ENCODE measurements at places on chromosomes 5 and 9. TPM values are rescaled to one million over a fixed set of nuclear protein-coding genes. Genes with fewer than 3 reads are reported as not detected.
A peak's percentile ranks its signal among the peaks of the same experiment; 100 is the strongest.

RNF183 gene
- total RNA-seq: not detected

NTNG2 gene
- 5.4 TPM for total RNA-seq

RASEF gene
- not detected for total RNA-seq

ALG2 gene
- total RNA-seq: 30.5 TPM

SMIM33 gene
- total RNA-seq: 1.2 TPM

FGD3 gene
- 156 TPM for total RNA-seq

ASTN2 gene
- 3.2 TPM for total RNA-seq

DNA sequence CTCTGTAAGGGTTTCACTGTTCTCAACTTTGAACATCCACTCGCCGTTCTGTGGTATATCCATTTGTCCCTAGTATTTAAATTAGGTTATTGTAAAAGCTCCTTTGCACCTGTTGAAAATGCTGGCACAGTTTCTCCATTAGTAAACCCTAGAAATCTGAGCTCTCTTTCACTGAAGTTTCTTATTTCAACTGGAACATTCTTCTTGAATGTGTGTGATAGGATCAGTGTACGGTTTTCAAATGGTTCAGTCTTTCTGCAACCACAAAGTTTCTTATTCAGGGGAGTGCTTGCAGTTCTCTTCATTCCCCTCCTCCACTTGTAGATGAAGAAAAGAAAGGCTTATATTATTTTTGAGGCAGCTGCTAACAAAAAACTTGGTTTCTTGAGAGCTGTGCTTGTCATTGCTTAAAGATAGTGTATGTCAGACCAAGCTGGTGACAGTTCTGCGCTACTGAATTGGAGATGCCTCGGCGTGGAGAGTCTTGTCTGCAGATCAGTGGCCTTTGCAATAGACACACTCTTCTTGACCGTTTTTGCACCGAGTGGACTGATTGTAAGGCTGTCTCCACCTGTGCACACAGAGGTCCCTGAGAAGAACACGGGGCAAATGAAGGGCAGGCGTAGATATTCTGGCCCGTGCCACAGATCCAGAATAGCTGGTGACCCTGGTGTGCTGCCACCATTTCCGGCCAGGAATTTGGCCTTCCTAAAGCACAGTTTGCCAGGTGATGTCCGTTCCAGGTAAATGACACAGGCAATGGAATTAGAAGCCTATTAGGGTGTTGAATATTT lies 102.2 kb downstream of the TRIO start:
- no peak for DNase-seq

DNA sequence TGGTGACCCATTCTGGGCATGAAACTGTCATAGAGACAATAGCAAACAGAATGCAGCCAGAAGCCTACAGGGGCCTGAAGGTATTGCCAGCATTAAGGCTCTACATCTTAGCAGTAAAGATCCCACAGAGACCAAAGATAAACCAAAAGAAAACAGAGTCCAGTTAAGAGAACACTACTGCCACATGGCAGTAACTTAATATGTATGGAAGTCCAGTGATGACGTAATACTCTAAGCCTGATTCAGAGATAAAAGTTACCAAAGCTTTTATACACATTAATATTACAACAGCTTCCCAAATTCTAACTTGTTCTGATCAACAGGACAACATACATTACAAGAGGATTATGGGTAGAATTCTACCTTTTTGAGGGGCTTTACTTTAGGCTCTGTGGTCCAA lies 371.5 kb downstream of the PRELID2 start:
- no peak for DNase-seq

GRCh38 chr5:56095579-56096102 lies 100.9 kb upstream of the IL6ST start:
- DNase-seq: no peak

DNA sequence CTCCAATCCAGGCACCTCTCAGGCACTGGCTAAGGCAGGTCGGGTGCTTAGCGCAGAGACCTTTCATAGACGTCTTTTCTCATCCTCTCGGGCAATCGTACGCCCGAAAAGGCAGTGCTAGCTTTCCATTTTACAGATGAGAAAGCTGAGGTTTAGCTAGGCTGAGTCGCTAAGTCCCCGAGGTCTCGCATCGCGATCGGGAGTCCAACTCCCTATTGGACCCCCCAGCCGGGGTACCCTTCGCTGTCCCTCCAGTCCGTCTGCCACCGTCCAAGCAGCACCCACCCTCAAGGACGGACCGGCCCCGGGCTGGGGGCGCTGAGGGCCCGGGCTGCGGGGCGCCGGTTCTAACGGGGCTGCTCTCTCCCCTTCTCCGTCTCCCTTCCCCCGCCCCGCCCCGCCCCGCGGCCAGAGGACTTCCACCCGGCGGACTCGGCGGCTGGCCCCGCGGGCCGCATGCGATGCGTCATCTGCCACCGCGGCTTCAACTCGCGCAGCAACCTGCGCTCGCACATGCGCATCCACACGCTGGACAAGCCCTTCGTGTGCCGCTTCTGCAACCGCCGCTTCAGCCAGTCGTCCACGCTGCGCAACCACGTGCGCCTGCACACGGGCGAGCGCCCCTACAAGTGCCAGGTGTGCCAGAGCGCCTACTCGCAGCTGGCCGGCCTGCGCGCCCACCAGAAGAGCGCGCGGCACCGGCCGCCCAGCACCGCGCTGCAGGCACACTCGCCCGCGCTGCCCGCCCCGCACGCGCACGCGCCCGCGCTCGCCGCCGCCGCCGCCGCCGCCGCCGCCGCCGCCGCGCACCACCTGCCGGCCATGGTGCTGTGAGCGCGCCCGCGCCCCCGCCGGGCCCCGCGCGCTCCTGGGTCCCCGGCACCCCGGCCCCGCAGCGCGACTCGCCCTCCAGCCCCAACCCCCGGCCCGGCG lies 12.5 kb upstream of the EXOSC2 start:
- peak; percentile 34 for DNase-seq

- no peak for DNase-seq
These were observed 68.9 kb downstream of the PRDM6 start for GRCh38 chr5:123157791-123158581.

DNA sequence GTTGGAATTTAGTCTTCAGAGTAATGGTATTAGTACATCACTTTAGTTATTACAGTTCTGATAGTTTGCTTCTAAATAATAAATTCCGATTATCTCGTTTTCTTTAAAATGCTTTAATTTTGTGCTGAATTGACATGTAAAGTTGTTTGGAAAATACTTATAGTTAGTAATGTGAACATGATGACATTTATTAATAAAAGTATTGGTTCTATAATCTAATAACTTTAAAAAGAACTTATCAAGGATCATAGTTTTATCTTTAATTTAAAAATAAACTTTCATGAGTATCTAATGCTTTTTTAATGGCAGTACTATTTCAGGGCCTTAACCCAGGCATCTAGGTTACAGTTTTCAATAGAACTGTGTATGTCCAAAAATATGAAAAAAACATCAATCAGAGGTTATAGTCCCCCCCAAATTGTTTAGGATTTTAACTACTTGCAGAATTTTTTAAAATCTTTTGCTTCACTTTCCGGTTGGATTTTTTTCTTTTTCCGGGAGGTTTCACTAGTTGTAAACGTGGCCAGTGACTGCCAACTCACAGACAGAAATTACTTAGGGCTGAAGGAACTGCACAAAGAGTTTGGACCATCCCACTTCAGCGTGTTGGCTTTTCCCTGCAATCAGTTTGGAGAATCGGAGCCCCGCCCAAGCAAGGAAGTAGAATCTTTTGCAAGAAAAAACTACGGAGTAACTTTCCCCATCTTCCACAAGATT lies 680 bp downstream of the GPX8 start:
- no peak for DNase-seq

GRCh38 chr5:142014911-142015584 lies 2.2 kb upstream of the GNPDA1 start:
- peak; percentile 76 for DNase-seq

GRCh38 chr9:96343515-96344360 lies 39.8 kb downstream of the SLC35D2 start:
- DNase-seq: no peak

DNA sequence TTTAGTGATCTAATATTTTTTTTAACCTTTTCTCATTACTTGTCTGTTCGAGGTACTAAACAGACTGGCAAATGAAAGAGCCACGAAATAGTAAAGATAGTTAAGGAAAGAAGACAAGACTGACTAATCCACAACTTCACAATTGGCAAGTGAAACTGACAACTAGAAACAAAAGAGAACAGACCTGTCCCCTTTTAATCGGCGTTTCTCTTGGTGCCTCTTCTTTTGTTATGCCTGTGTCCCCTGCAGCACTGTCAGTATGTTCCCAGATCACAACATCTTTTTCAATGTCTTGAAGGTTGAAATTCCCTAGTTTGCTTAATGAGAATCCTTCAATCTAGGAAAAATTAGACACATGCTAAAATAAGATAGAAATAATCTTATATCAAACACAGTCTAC lies 26.1 kb downstream of the TUT7 start:
- DNase-seq: no peak

DNA sequence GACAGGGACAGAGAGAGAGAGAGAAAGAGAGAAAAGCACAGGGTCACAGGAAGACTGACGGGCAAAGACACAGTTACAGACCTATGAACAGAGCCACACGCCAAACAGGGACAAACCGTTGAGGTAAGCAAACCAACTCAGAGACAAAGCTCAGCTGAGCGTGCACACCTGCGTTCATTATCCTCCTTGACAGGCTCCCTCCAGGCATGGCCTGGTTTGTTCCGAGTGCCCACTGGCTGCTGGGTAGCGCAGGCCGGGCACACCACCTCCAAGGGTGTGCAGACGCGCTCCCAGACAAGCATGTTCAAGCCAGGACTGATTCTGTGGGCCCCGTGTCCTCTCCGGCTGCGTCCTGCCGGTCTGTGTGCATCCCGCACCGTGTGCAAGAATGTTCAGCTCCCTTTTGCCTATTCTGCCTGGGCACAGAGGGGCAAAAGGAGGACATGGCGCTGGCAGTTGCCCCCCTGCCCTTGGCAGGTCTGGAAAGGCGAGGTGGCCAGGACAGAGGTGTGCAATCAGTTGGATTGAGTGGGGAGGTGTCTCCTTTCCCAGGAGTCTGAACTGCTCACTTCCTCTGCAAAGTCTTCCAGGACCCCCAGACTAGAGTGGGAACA lies 467 bp upstream of the SMIM32 start:
- no peak for DNase-seq

- no peak for DNase-seq
These were observed 84.3 kb downstream of the MED27 start for GRCh38 chr9:131995382-131995781.

GRCh38 chr5:126445502-126446174 lies 22.4 kb downstream of the GRAMD2B start:
- no peak for DNase-seq

DNA sequence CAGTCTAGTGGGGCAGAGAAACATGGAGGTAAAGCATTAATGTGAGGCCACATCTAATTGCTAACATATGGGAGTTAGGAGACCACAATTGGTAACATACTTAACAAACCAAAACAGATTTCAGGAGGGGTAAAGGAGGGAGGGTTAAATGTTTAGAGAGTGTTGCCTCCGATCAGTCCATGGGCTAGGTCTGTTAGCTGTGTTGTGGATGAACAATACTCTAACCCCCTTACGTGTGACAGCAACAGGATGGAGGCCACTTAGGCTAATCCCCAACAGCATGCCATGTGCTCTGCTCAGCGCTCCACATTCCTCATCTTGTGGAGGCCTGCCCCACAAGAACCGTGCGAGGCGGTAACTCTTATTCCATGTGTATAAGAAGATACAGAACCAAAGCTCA lies 167.0 kb downstream of the CRB2 start:
- DNase-seq: no peak

All from activated CD4-positive, alpha-beta T cell treated with anti-CD3 and anti-CD28 coated beads, Interleukin-2, amount 10 ng/mL, durations not matched to agents 7 days and 5 days (primary cell).